ENCODE measurements at places on chromosomes 12 and 14. TPM values are rescaled to one million over a fixed set of nuclear protein-coding genes. Genes with fewer than 3 reads are reported as not detected.

PKP2 gene
- 2.3 TPM for polyA plus RNA-seq

DNA sequence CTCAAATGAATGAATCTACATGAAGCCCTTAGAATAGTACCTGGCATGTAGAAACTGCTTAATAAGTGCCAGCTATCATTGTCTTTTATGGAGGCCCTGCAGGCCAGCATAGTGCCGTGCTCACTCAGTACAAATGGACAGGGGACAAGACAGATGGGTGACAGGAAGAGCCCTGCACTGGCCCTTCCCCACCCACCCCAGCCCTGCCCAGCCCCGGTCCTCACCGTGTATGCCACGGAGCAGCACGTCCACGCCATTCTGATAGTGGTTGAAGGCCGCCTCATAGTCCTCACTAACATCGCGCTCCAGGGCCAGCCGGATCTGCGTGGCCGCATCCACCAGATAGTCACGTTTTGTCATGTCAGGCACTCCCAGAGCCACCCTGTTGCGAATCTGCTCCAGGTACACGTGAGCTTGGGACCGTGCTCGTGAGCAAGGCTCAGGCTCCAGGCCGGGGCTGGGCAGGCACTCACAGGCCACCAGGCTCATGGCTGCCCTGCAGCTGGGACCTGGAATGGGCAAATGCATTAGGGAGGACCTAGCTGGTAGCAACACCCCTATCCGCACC is 1.9 kb downstream of the RPS6KL1 start:
- no peak for DNase-seq

TAS2R19 gene
- 0.19 TPM for polyA plus RNA-seq

FOXM1 gene
- polyA plus RNA-seq = 84.2 TPM

DNA sequence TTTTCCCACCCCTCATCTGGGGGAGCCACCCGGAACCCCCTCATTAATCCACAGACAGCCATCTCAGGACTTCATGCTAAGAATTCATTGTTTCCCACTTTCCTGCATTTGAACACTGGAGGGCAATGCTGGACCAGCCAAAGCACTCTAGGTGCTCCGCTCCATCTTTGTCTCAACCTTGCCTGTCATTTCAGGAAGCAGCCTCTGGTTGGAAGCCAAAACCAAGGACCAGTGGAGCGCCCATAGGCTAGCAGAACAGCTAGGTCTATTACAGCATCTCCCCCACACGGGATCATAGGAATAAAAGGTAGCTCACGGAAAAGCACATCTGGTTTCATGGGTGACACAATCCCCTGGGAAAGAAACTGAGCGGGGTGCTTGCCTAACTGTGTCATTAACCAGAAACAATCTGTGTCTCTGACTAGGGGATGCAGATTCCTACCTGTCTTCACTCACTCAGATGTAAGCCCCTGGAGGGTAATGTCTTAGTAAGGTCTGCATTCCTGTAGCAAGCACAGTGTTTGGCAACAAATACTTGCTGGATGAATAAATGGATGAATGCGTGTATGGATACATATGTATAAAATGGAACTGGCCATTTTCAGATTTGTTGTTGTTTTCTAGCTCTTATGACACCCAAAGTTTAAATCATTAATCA is 197.0 kb downstream of the DAD1 start:
- peak; percentile 47 for DNase-seq

DNA sequence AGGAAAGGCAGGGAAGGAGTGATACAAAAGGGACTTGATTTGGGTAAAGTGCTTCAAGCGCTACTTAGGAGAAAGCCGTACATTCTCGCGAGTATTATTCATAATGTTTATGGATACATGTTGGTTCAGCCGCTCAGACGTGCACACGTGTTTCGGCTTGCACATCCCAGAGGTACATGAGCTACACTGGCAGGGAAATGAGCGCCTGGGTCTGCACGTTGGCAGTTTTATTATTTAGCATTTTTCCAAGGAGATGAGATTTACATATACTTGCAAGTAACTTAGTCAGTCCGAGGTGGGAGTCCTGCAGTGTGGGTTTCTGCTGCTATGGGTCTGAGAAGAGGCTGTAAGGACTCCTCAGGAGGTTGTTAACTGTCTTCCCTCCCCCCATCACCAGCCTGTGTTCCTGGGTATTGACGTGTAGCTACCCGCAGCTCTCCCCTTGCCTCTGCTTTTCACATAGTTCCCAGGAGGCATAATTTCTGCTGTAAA is 1.5 kb downstream of the PRKCH start:
- peak; percentile 16 for DNase-seq

PTHLH gene
- polyA plus RNA-seq = 10.9 TPM

GRCh38 chr14:79510659-79511058 is 700.6 kb downstream of the DIO2 start:
- DNase-seq = no peak

DNA sequence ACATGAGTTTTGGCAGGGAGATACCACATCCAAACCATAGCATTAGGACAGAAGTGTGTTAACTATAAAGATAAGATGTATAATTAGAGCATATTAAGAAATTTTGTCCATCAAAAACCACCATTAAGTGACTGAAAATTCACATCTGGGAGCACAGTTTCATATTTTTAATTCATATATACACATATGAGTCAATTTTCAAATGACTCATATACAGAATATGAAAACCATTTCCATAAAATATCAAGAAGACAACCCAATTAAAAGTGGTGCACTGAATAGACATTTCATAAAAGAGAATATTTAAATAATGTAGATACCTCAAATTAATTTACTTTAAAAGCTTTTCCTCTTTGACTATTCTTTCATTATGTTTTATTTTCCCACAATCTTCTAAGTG is 25.3 kb downstream of the MUCL1 start:
- no peak for DNase-seq
